ENCODE measurements at places on chromosomes 5 and 9.

- no peak for DNase-seq
These were observed 50.4 kb upstream of the MVB12B start for GRCh38 chr9:126276056-126276728.

- DNase-seq, result no peak
These were observed 25.2 kb downstream of the DUSP1 start for GRCh38 chr5:172745838-172746237.

- DNase-seq, result no peak
These were observed 2.5 kb upstream of the KDM3B start for GRCh38 chr5:138349852-138350562.

DNA sequence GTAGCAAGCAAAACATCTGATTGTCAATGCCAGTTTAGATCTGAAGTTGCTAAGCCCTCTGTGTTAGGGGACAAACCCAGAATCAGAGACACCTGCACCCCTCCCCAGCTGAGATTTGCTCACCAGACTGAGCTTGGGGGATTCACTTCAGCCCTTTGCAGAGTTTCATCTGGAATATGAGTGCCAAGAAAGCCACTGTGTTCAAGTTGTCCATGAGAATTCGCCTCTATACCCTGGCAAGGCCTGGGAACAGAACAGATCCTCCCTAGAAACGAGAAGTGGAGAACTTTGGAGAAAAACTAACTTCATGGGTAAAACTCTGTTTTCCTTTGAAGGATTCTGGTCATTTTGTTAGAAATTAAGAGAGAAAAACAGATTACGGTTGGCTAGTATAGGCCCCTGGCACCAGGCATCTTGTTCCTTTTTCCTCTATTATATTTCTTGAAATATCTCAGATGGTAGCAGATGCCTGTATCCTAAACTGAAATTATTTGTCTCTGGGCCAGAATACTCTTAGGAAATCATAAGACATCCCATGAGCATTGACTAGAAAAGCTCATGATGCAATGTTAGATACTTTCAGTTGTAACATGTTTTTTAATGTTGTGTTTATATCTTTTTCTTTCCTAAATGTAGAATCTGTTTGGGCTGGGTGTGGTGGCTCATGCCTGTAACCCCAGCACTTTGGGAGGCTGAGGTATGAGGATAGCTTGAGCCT is 64.4 kb downstream of the SNX18 start:
- DNase-seq, result no peak
